ENCODE measurements at places on chromosomes 4 and X. TPM values are rescaled to one million over a fixed set of nuclear protein-coding genes. Genes with fewer than 3 reads are reported as not detected.

DNA sequence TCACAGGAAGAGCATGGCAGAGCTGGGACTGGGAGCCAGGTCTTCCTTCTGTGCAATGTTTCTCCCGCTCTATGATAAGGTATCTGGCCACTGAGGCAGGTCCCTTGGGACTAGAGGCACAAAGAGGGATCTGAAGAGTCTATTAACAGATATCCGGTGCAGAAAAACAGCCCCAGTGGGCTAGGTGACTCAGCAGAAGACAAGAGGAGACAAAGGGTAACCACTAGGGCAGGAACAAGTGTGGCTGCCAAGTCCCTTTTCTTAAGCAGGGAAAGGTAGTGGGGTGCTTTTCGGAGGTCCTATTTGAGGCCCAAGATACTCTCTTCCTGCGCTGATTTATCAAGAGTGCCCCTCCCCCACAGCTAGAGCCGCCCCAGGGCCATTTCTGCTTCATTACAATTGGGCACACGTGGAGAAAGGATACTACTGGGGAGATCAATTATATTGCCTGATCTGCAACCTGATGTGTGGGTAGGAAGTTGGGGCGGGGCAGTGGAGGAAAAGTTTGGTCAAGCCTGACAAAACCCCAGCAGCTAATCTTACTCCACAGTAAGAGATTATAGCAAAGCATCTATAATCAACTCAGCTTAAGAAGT, at the start of gene DGAT2L6:
Gene DGAT2L6, plus strand, starts transcription at position 546 of the 596 bp plus-strand sequence. CDS start 100 bp downstream, outside the sequence.
- no peaks in the 10 kb centered on the region for H3K4me1 ChIP-seq
- no peak within 1 kb of the TSS for H3K4me3 ChIP-seq
- no peak within 1 kb of the TSS for H3K27ac ChIP-seq
- no peak for DNase-seq
- no peaks in the 10 kb centered on the region for H3K36me3 ChIP-seq
- H3K27me3 ChIP-seq: no peaks in the 10 kb centered on the region

GRCh38 chr4:174211622-174212044, 71.8 kb downstream of the FBXO8 start:
- DNase-seq: no peak
- no peak overlapping the region for H3K27ac ChIP-seq
- peaks cover 3% of the 10 kb centered on the region for H3K4me1 ChIP-seq
- H3K27me3 ChIP-seq: peaks cover 93% of the 10 kb centered on the region
- H3K36me3 ChIP-seq: no peaks in the 10 kb centered on the region

CABS1 gene
- total RNA-seq: not detected

TSPAN7 gene
- total RNA-seq: 170 TPM

DNA sequence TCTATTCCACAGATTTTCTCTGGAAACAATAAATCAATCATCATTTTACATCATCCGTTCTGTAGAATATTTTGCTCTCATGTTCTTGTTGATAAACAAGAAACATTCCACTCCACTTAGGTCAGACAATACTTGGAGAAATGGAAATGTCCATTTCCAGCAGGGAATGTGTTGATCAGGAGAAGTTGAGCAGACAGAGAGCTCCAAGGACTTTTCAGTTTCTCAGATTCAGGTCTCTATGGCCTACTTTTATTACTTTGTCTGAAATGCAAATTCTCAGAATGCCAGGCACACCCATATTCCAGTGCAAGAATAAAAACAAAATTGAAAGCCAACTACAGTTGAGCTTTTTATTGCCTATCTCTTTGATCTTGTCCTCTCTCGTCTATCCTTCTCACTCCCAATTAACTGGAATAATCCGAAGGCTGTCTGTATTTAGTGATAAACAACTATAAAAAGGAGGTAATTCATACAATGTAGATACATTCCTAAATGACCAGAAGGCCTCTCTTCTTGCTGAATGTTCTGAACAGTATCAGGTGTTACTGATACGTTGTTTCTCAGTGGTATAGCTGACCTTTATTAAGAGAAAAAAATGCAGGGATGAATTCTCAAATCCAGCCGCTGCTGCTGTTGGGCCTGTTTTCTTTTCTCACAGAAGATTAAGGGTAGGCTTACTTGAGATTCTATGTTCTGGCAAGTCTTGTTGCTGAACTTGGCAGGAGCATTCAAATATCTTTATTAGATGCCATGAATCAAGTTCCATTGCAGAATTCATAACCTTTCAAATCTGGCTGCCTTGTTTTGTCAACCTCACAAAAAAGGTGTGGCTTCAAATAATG, 72.1 kb downstream of the HPGD start:
- H3K4me1 ChIP-seq: peaks cover 29% of the 10 kb centered on the region
- no peak overlapping the region for H3K4me3 ChIP-seq
- no peak for DNase-seq
- no peaks in the 10 kb centered on the region for H3K27me3 ChIP-seq
- H3K36me3 ChIP-seq: no peaks in the 10 kb centered on the region

Data from transverse colon (tissue), 4 donors.